ENCODE measurements at places on chromosomes 11 and 22.

- no peak for DNase-seq
Observed at GRCh38 chr11:120389693-120390584, 53.7 kb downstream of the ARHGEF12 start.

GRCh38 chr11:65489035-65489705 lies 9.7 kb upstream of the MALAT1 start:
- peak; percentile 79 for DNase-seq

- peak; percentile 87 for DNase-seq
Observed at GRCh38 chr11:64723117-64723906, at the start of gene NRXN2. TSS of gene NRXN2 (minus strand) at chr11:64723197. CDS start at chr11:64713699, 9,498 bp downstream.

- no peak for DNase-seq
Observed at GRCh38 chr11:95297680-95298452, 66.9 kb upstream of the SESN3 start.

GRCh38 chr11:22780952-22781593 lies 48.5 kb downstream of the SVIP start:
- DNase-seq, result no peak

DNA sequence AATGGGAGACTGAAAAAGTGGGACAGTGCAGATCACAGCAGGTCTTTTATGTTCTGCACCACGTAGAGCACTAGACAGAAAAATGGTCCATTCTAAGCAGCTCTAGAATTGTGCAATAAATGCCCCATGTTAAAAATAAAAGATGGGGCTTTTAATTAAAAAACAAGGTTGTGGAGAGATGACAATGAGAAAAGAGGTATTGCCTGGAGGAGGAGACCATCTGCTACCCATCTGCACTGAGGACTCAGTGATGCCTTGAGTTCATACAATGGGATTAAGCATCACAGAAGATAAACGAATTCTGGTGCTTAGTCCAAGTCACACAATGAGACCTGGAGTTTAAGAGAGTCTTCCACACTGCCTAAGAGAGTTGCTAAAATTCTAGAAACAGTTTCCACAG lies 73.6 kb downstream of the PAK1 start:
- DNase-seq, result no peak

DNA sequence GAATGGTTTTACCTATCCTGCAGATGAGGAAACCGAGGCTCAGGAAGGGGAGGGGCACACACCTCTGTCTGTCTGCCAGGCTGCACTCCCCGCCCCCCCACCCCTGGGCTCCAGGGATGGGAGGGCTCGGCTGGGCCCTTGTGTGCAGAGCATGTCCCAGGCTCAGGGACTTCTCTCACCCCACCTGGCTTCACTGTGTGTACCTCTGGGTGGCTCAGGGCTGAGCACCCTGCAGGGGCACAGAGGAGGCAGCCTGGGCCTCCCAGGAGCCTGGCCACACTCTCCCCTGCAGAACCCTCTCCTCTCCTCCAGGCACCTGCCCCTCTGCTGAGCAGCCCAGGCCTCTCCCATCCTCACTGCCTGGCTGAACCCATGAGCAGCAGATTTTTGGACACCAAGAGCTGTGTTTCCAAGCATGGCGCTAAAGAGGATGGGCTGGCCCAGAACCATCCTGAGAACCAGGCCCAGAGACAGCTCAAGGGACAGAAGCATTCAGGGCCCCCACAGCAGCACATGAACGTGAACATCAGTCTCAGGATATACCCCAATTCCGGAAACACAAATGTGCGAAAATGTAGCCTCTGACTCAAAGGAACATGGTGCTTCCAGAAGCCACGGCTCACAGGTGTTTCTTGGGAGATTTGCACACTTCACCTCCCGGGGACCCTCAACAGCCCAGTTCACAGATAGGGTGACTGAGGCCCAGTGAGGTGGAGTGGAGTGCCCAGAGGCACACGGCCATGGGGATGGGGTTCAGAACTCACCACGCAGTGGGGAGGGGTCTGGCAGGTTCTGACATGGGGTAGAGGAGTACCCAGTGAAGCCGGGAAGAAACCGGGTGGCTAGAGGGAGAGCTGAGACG lies 10.5 kb downstream of the EMID1 start:
- no peak for DNase-seq

DNA sequence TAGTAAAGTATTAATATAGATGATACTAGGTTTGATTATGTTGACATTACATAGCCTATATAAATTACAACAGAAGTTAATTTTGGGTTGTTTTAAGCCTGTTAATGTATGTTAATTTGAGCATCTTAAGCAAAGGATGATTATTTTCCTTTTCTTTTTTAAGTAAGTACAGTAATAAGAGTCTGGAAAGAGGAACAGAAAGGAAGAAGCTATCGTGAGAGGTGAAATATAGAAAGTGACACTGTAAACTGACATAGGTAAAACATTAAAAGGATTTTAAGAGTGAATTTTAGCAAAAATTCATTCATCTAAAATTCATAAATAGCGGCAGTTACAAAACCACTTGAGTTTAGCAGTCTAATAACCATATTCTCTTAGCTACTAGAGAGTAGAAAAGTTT lies 45.5 kb downstream of the FAR1 start:
- no peak for DNase-seq

- DNase-seq, result no peak
Observed at GRCh38 chr11:72234920-72235319, 9.1 kb downstream of the PHOX2A start.

- DNase-seq, result no peak
Observed at GRCh38 chr11:46267930-46268329, 9.5 kb upstream of the CREB3L1 start.

- peak; percentile 86 for DNase-seq
Observed at GRCh38 chr11:102733232-102733875, 8.6 kb upstream of the MMP8 start.

- peak; percentile 22 for DNase-seq
Observed at GRCh38 chr11:118529584-118530175, 1.3 kb upstream of the TMEM25 start.

GRCh38 chr11:73293356-73293936 lies 14.6 kb upstream of the ARHGEF17 start:
- DNase-seq, result no peak

- no peak for DNase-seq
Observed at GRCh38 chr11:72896431-72896830, 82.2 kb downstream of the ATG16L2 start.

DNA sequence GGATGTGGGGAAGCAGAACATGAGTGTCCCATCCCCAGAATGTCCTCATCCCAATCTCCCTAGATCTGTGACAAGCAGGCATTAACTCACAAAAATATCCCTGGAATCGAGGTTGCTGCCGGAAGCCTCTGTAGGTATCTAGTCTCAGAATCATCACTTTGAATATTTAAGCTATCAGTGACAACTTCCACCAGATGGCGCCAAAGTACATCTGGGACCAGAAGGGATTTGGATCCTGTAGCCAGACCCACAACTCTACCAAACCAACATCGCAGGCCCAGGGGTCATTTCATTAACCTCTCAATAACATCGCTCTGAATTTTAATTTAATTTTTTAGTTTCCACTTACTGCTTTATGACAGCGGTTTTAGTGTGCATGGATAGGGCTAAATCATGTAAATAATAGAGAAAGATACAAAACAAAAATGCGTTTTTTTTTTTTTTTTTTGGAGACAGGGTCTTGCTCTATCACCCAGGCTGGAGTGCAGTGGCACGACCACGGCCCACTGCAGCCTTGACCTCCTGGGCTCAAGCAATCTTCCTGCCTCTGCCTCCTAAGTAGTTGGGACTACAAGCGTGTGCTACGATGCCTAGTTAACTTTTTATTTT lies 1.1 kb upstream of the EXT2 start:
- peak; percentile 83 for DNase-seq

DNA sequence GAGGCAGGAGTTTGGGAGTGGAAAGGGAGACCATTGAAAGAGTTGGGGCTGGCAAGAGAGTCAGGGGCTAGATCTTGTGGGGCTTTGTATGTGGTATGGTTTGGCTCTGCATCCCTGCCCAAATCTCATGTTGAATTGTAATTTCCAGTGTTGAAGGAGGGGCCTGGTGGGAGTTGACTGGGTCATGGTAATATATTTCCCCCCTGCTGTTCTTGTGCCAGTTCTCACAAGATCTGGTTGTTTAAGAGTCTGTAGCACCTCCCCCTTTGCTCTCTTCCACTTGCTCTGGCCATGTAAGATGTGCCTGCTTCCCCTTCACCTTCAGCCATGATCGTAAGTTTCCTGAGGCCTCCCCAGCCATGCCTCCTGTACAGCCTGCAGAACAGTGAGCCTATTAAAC lies 10.1 kb upstream of the RAB3IL1 start:
- DNase-seq, result no peak

DNA sequence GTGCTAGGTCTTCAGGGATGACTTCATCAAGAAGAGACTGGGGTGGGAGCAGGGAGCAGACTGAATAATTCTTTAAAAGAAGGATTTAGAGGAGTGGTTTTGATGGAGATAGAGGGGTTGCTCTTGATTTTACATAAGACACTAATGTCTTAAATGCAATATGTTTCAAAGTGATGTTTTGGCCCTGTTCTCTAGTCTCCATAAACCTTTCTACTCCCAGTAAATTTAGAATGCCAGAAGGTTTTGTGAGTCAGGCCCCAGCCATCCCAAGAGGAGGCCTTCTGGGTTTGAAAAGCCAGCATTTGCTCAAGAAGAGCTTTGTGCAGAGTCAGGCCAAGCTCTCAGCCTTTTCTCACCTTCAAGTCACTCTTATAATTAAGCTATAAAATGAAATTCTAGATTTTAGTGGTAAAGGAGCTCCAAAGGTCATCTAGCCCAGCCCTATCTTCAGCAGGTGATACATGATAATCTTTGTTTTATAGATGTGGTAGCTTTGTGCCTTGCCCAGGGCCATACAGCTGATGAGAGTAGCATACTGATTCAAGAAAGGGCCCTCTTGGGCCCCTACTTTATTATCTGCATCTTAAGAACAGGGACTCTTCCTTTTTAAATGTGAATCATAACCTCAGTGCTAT lies 122.8 kb upstream of the MTNR1B start:
- no peak for DNase-seq

DNA sequence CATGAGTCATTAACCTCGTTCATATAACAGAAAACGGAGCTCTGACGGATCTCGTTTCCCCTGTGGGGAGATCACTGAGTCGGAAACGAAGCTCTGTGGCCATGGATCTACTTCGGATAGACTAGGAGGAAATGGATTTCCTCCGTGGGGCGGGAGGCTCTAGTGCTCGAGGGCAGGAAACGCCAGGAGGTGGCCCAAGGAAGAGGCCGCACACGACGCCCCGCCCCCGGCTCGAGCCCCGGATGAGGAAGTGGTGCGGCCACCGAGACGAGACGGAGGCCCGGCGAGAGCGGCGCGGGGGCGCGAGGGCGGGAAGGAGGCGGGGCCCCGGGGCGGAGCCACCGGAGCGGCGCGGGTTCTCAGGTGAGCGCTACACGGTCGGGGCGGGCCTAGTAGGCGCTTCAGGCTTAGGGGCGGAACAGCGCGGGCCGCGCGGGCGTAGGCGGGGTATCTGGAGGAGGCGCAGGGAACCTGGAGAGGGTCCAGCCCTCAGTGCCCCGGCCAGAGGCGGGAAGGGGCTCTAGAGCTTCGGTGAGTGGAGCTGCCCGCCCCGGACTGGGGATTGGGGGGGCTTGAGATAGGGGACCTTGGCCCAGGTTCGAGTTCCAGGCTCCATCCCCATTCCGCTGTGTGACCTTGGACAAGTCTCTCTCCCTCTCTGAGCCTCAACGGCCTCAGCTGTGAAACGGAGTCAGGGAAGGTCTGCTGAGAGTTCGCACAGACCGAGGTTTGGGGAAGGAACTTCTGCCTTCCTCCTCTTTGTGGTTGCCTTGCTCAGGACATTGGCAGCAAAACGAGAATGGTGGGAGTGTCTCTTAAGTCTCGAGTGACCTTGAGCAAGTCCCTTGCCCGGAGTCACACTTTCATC lies at the start of gene DEPDC5:
Gene DEPDC5 (plus strand): TSS at position 386 of the 868 bp plus-strand sequence. CDS start 903 bp downstream, outside the sequence.
- DNase-seq, result peak; percentile 98

DNA sequence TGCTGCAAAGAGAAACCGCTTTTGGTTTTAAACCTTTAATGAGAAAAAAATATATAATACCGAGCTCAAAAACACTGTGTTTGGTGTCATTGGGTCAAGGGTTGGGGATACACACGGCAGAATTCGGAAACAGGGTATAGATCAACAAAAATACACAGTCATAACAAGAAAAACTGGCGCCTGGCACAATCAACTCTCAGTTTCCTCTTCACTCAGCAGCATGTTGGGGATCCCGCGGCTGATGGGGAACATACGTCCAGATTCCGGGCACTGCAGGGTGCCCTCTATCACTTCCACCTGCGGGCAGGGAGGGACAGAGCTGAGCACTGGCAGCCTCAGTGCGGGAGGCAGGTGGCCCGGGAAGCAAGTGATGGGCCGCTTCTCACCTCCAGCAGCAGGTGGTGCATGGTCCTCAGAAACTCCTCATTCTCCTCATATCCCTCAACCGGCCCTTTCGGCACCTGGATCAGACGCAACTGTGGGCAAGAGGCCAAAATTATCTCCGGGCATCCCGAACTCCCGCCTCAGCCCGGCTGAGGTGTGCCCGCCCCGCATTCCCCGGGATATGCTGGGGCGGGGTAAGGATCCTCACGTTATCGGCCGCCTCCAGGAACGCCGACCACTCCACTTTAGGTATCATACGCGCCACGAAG lies 561 bp downstream of the TRMT112 start:
- DNase-seq, result peak; percentile 39

- no peak for DNase-seq
Observed at GRCh38 chr11:108559904-108560303, 33.7 kb downstream of the EXPH5 start.

- no peak for DNase-seq
Observed at GRCh38 chr22:40451210-40451609, 80.8 kb downstream of the SGSM3 start.

GRCh38 chr11:5973530-5973929 lies 5.2 kb upstream of the OR56A5 start:
- DNase-seq, result no peak

DNA sequence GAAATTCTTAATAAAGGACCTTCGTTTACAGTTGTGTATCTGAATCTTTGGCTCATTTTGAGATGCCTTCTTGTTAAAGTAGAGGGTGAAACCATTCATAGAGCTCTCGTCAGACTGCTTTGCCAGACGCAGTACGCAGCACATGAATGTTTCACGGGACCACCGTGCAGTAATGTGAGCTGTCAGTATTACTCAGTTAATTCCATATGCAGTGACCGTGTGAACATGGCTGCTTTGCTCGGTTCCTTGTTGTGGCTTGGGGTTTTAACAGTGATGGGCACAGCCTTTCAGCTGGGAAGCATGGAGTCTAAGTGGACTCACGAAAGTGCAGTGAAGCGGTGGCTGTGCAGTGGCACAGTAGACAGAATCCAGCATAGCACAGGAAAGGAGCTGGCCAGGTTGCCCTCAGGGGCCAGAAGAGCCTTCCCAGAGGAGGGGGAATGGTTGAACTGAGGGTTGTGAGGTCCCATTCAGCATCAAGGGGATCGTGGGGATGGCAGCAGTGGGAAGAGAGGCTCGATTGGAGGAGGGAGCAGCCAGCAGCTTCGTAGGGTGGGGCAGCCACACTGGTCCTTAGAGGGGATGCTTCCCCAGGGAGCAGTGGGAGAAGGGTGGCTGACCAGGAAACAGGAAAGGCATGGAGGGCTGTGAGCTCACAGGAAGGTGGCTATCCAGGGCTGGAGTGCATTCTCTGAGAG lies 31.4 kb downstream of the PPFIA1 start:
- DNase-seq, result no peak

Measured in WTC11 (cell line).